HEK293T (cell line): ENCODE measurements at places on chromosomes 11 and 22.
A peak's percentile ranks its signal among the peaks of the same experiment; 100 is the strongest.

- DNase-seq = no peak
Measured at GRCh38 chr11:111135101-111135500, 110.4 kb upstream of the POU2AF2 start.

DNA sequence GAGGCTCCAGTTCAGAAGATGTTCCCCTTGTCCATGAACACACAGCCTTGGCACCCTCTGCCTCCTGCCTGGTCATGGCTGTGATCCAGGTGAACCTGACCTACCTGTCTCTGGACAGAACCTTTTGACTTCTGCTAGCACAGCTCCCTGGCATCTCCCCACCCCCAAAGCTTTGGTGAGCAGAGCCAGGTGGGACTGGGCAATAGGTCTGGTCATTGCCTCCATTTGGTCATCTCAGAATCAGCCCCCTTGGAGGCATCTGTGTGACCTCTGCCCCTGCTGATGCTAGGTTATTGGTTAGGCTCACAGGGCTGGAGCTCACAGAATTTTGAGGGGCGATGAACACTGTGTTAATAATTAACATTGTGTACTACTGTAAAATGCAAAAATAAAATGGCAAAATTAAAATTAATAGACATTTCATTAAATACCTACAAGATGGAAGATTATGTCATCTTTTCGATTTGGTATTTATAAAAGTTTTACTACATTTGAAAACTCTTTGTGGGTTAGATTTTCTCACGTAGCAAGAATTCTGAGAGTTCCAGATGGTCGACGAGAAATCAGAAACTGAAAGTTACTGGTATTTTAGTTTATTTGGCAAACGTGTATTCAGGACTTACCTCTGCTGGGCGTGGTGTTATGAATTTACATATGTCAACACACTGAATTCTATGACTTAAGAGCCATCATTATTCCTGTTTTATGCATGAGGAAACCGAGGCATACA lies 8.3 kb upstream of the KIAA0930 start:
- no peak for DNase-seq

DNA sequence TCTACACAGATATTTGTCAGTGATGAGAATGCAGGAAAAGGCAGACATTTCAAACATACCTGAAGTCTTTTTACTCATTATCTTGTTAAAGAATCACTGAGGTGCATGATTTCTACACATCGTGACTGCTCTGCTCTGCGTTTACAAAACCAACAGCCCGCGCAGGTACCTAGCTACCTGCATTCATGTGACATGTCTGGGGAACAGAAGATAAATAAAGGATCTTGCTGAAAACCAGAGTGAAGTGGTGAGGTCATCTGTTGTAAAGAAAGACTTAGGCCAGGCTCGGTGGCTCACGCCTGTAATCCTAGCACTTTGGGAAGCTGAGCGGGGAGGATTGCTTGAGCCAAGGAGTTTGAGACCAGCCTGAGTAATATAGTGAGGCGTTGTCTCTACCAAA lies 15.7 kb downstream of the ASPHD2 start:
- no peak for DNase-seq

DNA sequence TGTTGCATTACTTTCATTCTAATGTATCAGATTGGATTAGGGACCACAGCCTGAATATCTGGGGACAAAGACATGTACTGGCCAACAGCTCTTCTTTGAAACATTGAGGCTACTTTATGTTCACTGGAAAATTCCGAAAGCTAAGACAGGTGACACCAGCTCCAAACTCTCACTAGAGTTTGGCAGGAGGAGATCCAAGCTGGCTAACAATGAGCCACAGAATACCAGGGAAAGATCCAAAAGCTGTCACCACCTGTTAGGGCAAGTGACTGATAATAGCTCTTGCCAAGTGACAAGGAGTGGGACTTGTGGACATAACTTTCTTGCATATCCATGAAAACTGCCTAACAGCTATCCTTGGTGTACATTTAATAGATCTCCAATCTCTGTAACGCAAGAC lies 333.3 kb downstream of the TTC28 start:
- no peak for DNase-seq

DNA sequence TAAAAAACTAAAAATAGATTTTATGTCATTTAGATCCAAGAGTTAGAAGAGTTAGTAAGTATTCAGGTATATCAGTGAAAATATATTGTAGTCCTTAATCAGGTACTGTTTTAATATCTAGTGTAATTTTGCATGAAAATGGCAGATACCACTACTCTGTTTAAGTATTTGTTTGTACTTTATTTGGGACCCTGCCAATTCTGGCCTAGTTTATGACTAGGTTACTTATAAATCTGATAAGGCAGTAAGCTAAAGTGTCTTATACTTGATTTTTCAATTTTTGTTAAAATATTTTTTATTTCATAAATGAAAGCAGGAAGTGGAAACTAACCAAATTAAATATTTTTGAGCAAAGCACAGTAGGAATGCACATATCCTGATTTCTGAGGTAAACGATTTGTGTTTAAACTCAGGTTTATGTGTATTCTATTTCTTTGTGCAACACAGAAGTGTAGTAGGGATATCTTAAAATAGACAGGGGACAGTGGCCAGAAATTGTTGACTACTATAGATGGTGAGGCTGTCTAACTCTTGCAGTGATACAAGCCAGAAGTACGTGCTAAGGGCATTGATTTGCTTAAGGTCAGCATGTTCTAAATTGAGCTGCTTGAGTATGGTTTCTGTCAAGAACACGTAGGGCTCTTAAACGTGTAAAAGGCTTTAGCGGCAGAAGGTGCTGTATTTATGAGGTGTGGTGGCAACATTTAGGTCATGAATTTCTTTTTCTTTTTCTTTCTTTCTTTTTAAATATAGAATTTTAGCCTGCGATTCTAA lies 34.0 kb downstream of the HIPK3 start:
- peak; percentile 12 for DNase-seq

DNA sequence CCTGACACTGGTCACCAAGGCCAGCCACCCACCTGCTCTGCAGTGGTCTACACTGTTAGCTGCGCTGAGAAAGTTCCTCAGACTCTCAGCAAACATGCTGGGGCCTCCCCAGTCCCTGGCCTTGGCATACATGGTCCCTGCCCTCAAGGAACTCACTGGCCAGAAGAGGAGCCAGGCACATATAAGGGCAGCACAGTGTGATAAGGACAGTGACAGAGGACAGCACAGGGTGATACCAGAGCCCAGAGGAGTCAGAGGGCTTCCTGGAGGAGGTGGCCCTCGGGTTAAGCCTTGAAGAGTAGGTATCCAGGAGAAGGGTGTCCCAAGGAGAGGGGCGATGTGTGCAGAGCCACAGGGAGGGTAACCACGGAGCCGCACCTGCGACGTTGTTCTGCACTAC lies 624 bp downstream of the ART1 start:
- DNase-seq = no peak

- DNase-seq = no peak
Measured at GRCh38 chr11:128796270-128796669, 70.8 kb downstream of the KCNJ1 start.

DNA sequence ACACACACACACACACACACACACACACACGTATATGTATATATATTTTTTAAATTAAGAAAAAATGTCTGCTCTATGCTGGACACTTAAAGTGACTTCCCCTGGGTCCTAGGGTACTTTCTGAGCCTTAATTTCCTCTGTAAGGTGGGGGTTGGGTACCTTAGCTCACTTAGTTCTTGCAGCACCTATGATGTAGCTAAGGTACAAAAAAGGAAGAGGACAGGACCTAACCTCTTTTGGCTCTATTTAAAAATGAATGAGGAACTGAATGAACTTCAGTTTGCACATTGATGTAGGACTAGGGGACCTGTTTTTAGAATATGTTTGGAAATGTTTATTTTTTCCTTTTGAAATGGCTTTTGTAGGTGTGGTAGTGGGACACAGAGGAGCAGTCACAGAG lies 11.1 kb downstream of the SREBF2 start:
- no peak for DNase-seq

GRCh38 chr11:3735827-3736226 lies 61.5 kb downstream of the NUP98 start:
- no peak for DNase-seq

GRCh38 chr11:130638033-130638432 lies 189.6 kb downstream of the ADAMTS15 start:
- no peak for DNase-seq

DNA sequence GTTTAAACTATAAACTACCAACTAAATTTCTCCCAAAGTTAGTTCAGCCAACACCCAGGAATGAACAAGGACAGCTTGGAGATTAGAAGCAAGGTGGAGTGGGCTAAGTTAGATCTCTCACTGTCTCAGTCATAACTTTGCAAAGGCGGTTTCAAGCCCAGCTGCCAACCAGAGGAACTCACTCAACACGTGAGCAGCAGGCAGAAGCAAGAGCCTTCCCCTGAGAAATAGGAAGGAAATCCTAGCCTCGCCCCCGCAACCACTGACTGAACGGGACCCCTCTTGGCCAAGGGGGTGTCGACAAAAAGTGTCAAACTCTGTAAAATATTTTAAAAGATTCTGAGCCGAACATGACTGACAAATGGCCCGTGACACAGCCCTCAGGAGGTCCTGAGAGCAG lies 4.4 kb upstream of the KRTAP5-9 start:
- no peak for DNase-seq

- DNase-seq = peak; percentile 98
Measured at GRCh38 chr11:67507864-67508485, at the start of gene CDK2AP2. Gene CDK2AP2, minus strand, starts transcription at chr11:67508162. Its CDS starts 80 bp downstream, at chr11:67508082.

GRCh38 chr11:64314146-64314804 lies 3.1 kb downstream of the TRMT112 start:
- DNase-seq = no peak

DNA sequence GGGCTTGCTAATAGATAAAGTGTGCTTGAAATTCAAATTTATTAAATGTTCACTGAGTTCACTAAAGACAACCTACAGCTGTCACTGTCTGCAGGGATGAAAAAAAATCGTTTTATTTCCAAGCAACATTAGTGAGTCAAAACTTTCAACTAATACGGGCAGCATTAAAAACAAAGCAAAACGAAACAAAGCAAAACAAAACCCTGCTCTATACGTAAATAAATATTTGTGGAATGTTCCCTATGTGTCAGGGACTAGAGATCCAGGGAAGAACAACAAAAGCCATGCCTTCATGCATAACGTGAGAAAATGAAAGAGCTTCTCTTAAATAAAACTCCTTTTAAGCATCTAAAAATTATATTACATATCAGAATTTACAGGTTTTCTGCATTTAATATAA lies 553 bp downstream of the NAALAD2 start:
- no peak for DNase-seq

- DNase-seq = no peak
Measured at GRCh38 chr22:41848468-41848867, 15.6 kb downstream of the SREBF2 start.

- no peak for DNase-seq
Measured at GRCh38 chr22:27764722-27765236, 36.8 kb downstream of the MN1 start.

- no peak for DNase-seq
Measured at GRCh38 chr11:129702410-129703398, 112.9 kb upstream of the TMEM45B start.

GRCh38 chr11:112241486-112241885 lies 15.3 kb downstream of the PTS start:
- DNase-seq = no peak

GRCh38 chr22:36332623-36333332 lies 55.0 kb downstream of the MYH9 start:
- DNase-seq = no peak

DNA sequence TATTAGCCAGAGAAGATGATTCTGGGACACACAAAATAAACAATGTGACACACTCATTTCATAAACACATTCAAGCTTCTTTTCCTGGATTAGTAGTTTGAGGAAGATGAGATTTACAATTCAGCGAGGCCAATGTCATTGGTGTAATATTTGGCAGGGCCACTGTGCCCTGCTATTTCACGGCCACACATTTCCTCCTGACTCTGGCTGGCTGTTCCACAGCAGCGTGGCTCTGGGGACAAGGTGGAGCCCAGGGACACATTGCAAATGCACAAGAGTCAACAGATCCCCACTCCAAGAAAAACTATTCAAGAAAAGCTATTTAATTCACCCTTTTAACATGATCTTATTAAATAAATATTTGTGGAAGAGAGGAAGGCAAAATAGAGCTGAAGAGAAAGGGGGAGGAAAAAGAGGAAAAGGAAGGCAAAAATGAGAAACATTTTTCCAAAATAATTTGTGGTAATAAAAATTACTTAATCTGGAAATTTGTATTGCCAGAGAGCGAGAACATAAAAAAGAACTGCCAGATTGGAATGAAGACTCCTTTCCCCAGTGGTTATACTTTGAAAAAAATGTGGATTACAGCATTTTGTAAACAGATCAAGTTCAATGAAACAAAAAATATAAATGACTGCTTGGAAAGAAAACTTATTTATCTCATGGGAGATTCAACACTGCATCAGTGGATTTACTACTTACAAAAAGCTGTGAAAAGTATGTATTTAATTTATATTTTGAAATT lies 27.1 kb downstream of the NXPE2 start:
- no peak for DNase-seq

DNA sequence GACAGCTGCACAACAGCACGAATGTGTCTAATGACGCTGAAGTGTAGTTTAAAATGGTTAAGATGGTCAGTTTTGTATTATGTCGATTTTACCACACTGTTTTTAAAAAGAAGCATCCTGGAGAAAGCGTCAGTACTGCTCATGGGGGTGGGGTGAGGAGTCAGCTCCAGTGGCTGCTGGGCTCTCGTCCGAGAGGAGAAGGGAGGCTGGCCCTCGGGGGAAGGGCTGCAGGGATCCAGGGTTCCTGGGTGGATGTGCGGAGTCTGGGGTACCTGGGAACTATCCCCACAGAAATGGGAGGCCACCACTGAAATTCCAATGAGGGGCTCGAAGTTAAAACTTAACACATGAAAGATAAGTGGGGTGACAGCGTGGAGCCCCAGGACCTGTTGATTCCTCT lies 11.9 kb downstream of the C11orf21 start:
- no peak for DNase-seq
